Occipital lobe (tissue), 3 donors: ENCODE measurements at places on chromosomes 6 and 20. TPM values are rescaled to one million over a fixed set of nuclear protein-coding genes. Genes with fewer than 3 reads are reported as not detected.

The SH3BGRL2 gene
- 21.2 TPM for total RNA-seq

The NKX2-2 gene
- 0.31 TPM for total RNA-seq

The CDH4 gene
- total RNA-seq = 22.3 TPM

The DTNBP1 gene
- total RNA-seq = 5.9 TPM

The PLAGL2 gene
- 1.2 TPM for total RNA-seq

The C6orf47 gene
- 16.2 TPM for total RNA-seq

The COL9A1 gene
- 4.4 TPM for total RNA-seq

The COL21A1 gene
- 1.9 TPM for total RNA-seq

The CGA gene
- not detected for total RNA-seq
